ENCODE measurements at places on chromosomes 4 and X. TPM values are rescaled to one million over a fixed set of nuclear protein-coding genes. Genes with fewer than 3 reads are reported as not detected.

- H3K4me3 ChIP-seq, result no peak overlapping the region
- H3K4me1 ChIP-seq, result no peaks in the 10 kb centered on the region
- no peaks in the 10 kb centered on the region for H3K36me3 ChIP-seq
- no peak overlapping the region for H3K27ac ChIP-seq
These were observed 1427.5 kb downstream of the ADGRL3 start for GRCh38 chr4:62627671-62628070.

The PKD2 gene
- total RNA-seq, result 13.6 TPM

The KLB gene
- total RNA-seq, result not detected

The RADX gene
- 8.0 TPM for total RNA-seq

The UCP1 gene
- total RNA-seq, result not detected

The MAGIX gene
- 2.1 TPM for total RNA-seq

The EXOC1L gene
- not detected for total RNA-seq

All from activated T-helper 2 cell treated with anti-CD3 and anti-CD28 coated beads, Interferon-gamma antibody, Interleukin-2, Interleukin-4, amounts not matched to agents 10 μg/mL and 5 μg/mL and 100 μg/mL, durations not matched to agents 14 hours and 24 hours and 36 hours (primary cell).